Esophagus mucosa (tissue), 1 donor: ENCODE measurements at places on chromosomes 6 and 20. TPM values are rescaled to one million over a fixed set of nuclear protein-coding genes. Genes with fewer than 3 reads are reported as not detected.

The ARMC2 gene
- 2.0 TPM for total RNA-seq

The SSTR4 gene
- total RNA-seq, result not detected

The HUS1B gene
- 0.40 TPM for total RNA-seq

The NRSN1 gene
- not detected for total RNA-seq

- ATAC-seq, result no peak
These were observed 61.4 kb downstream of the SLX4IP start for GRCh38 chr20:10496465-10496864.

GRCh38 chr6:4727671-4728435 is 48.4 kb upstream of the CDYL start:
- no peak for ATAC-seq

DNA sequence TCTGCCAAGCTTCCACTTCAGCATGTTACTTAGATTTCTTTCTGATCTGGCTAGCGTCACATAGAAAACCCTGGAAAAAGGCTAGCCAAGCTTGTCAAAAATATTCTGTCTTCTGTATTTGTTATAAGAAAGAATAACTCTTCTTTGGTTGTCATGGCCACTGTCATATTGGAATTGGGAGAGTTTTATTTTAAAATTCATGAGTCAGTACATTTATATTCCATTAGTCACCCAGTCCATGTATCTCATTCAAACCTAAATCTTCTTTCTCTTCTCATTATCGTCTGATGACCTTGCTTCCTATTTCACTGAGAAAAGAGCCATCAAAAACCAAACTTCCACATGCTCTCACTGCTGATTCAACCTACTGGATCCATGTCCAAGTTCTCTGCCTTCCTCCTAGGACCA is 65.7 kb downstream of the EPM2A start:
- ATAC-seq, result no peak

- ATAC-seq, result no peak
These were observed 140.7 kb upstream of the BMP2 start for GRCh38 chr20:6626805-6627204.
